ENCODE measurements at places on chromosomes 2 and 18.

DNA sequence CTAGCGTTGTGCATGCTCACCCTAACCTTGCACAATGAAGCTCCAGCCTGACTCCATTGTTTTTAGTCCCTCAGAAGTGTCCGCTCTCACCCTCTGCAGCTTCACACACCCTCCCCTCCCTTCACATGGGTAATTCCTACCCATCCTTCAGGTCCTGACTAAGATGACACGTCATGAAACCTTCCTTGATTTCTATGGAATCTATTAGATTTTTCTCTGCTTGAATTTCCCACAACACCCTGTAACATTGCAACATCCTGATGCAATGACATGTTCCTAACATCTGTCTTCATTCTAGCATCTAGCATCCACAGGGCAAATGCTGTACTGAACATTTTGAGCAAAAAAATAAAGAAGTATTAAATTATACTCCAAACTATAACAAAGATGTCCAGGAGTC lies 77.0 kb upstream of the PID1 start:
- DNase-seq = no peak

DNA sequence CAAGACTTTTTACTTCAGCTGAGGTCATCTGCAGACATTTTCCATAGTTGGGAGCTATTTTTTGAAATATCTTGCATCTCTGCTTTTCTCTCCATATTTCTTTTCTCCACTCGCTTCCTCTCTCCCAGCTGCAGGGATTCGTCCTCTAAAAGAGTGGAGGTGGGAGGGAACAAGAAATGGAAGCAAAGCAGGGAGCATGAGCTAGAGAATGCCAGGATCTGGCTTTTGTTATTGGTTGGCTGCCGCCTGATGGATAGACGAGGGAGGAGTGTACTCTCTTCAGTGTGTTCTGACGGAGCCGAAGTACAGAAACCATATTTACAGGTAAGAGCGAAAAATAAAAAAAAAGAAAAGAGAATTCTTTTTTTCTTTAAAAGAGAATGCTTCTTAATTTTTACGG lies at the start of gene CSRNP3:
Gene CSRNP3, plus strand, starts transcription at position 282 of the 400 bp plus-strand sequence. CDS start 125,368 bp downstream, outside the sequence.
- peak; percentile 83 for DNase-seq

DNA sequence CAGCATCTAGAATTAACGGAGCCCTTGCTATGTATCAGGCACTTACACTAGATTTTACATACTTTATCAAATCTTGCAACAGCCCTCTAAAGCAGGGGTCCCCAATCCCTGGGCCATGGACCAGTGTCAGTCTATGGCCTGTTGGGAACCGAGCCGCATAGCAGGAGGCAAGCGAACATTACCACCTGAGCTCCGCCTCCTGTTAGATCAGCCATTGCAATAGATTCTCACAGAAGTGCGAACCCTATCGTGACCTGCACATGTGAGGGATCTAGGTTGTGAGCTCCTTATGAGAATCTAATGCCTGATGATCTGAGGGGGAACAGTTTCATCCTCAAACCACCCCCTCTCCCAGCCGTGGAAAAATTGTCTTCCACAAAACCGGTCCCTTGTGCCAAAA lies 13.4 kb downstream of the DNAJB2 start:
- no peak for DNase-seq

GRCh38 chr2:188813857-188814256 lies 160.3 kb upstream of the COL3A1 start:
- no peak for DNase-seq

DNA sequence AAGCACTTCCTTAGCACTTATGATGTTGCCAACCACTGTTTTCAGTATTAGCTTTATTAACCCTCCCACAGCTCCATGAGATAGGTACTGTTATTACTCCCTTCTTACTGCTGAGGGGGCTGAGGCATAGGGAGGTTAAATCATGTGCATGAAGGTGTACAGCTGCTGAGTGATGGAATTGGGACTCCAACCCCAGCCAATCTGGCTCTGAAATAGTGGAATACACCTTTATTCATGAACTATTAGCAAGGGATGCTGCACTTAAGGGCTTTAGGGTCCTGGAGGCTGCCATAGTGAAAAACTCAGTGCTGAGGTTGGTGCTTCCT lies 19.2 kb downstream of the SMARCAL1 start:
- peak; percentile 45 for DNase-seq

Data from spinal cord (tissue), 10 donors.